GM23338 (cell line): ENCODE measurements at places on chromosomes 5 and 9. TPM values are rescaled to one million over a fixed set of nuclear protein-coding genes. Genes with fewer than 3 reads are reported as not detected.

PDE8B gene
- 0.91 and 1.7 TPM in 2 replicates for polyA plus RNA-seq

DMRT2 gene
- polyA plus RNA-seq = not detected in 2 replicates

CDH18 gene
- 0.50 TPM in 1 of 2 replicates, not detected in the other for polyA plus RNA-seq

NR2F1 gene
- polyA plus RNA-seq = not detected in 2 replicates

SURF4 gene
- 66.3 and 67.7 TPM in 2 replicates for polyA plus RNA-seq

IRX1 gene
- polyA plus RNA-seq = 0.11 and 0.19 TPM in 2 replicates

ADAMTS6 gene
- 0.61 and 0.78 TPM in 2 replicates for polyA plus RNA-seq

FAM221B gene
- 0.09 and 0.47 TPM in 2 replicates for polyA plus RNA-seq

LURAP1L gene
- polyA plus RNA-seq = 0.68 and 1.6 TPM in 2 replicates

FGF1 gene
- 0.34 TPM in 1 of 2 replicates, not detected in the other for polyA plus RNA-seq

CCDC171 gene
- 3.5 and 5.1 TPM in 2 replicates for polyA plus RNA-seq

TUBB4B gene
- polyA plus RNA-seq = 389 and 408 TPM in 2 replicates

CDC20B gene
- not detected in 2 replicates for polyA plus RNA-seq

NEUROG1 gene
- polyA plus RNA-seq = 0.16 TPM in 1 of 2 replicates, not detected in the other

SERINC5 gene
- polyA plus RNA-seq = 32.3 and 34.0 TPM in 2 replicates

DTWD2 gene
- 4.1 and 4.4 TPM in 2 replicates for polyA plus RNA-seq

SLC22A4 gene
- polyA plus RNA-seq = 0.12 and 0.40 TPM in 2 replicates

NUP214 gene
- 36.0 and 44.5 TPM in 2 replicates for polyA plus RNA-seq
